ENCODE measurements at places on chromosomes 11 and 22. TPM values are rescaled to one million over a fixed set of nuclear protein-coding genes. Genes with fewer than 3 reads are reported as not detected.
A peak's percentile ranks its signal among the peaks of the same experiment; 100 is the strongest.

SMTNL1 gene
- not detected for polyA plus RNA-seq

DNA sequence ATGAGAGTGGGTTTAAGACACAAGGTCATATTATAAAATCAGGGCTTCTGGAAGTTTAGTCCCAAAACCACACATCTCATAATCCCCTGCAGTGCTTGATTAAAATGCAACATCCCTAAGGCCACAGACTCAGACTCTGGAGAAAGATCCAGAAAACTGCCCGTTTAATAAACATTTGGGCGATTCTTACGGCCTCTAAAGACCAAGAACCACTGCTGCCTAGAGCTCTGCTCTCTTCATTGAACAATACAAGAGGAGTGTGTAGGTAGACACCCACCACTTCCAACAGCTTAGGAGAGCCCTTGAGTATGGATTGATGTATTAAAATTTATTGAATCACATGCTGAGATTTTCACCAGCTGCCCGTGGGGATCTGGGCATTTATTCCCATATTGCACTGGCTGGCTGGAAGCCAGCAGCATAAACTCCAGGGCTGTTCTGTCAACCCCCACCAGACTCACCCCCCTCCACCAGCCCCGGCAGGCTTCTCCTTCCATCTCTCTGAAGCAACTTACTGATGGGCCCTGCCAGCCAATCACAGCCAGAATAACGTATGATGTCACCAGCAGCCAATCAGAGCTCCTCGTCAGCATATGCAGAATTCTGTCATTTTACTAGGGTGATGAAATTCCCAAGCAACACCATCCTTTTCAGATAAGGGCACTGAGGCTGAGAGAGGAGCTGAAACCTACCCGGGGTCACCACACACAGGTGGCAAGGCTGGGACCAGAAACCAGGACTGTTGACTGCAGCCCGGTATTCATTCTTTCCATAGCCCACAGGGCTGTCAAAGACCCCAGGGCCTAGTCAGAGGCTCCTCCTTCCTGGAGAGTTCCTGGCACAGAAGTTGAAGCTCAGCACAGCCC, 749 bp upstream of the BEST1 start:
- no peaks in the 10 kb centered on the region for H3K36me3 ChIP-seq
- H3K27me3 ChIP-seq = no peaks in the 10 kb centered on the region
- peak; percentile 93 for DNase-seq
- H3K4me1 ChIP-seq = peaks cover 18% of the 10 kb centered on the region
- peak overlapping the region; percentile 82 for H3K27ac ChIP-seq

- no peak overlapping the region for H3K4me3 ChIP-seq
- H3K27ac ChIP-seq = no peak overlapping the region
- no peaks in the 10 kb centered on the region for H3K4me1 ChIP-seq
- H3K27me3 ChIP-seq = no peaks in the 10 kb centered on the region
- no peaks in the 10 kb centered on the region for H3K36me3 ChIP-seq
- DNase-seq = no peak
These were observed 6.2 kb downstream of the FAM227A start for GRCh38 chr22:38649841-38650522.

DNA sequence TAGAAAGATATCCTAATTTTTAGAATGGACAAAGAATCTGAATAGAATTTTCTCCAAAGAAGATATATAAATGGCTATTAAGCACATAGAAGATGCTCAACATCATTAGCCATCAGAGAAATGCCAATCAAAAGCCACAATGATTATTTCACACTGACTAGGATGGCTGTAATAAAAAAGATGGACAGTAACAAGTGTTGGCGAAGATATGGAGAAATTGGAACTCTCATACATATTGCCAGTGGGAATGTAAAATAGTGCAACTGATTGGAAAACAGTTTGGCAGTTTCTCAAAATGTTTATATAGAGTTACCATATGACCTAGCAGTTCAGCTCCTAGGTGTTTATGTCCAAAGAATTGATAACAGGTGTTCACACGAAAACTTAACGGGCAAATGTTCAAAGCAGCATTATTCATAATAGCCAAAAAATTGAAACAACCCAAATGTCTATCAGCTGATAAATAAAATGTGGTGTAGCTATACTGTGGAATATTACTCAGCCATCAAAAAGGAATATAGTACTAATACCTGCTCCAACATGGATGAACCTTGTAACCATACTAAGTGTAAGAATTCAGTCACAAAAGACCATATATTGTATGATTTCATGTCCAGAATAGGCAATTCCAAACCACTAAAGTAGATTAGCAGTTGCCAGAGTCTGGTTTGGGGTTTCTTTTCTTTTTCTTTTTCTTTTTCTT, 29.7 kb downstream of the ART5 start:
- H3K27ac ChIP-seq = no peak overlapping the region
- H3K27me3 ChIP-seq = no peaks in the 10 kb centered on the region
- H3K36me3 ChIP-seq = no peaks in the 10 kb centered on the region
- no peaks in the 10 kb centered on the region for H3K4me1 ChIP-seq
- no peak for DNase-seq
- no peak overlapping the region for H3K4me3 ChIP-seq

- no peaks in the 10 kb centered on the region for H3K36me3 ChIP-seq
- no peaks in the 10 kb centered on the region for H3K4me1 ChIP-seq
- H3K27ac ChIP-seq = no peak overlapping the region
- no peak for DNase-seq
- no peaks in the 10 kb centered on the region for H3K27me3 ChIP-seq
These were observed 31.7 kb upstream of the APLP2 start for GRCh38 chr11:130037881-130038585.

- peaks cover 55% of the 10 kb centered on the region for H3K4me1 ChIP-seq
- DNase-seq = no peak
These were observed 772 bp downstream of the SLC25A45 start for GRCh38 chr11:65381716-65382032.

DNA sequence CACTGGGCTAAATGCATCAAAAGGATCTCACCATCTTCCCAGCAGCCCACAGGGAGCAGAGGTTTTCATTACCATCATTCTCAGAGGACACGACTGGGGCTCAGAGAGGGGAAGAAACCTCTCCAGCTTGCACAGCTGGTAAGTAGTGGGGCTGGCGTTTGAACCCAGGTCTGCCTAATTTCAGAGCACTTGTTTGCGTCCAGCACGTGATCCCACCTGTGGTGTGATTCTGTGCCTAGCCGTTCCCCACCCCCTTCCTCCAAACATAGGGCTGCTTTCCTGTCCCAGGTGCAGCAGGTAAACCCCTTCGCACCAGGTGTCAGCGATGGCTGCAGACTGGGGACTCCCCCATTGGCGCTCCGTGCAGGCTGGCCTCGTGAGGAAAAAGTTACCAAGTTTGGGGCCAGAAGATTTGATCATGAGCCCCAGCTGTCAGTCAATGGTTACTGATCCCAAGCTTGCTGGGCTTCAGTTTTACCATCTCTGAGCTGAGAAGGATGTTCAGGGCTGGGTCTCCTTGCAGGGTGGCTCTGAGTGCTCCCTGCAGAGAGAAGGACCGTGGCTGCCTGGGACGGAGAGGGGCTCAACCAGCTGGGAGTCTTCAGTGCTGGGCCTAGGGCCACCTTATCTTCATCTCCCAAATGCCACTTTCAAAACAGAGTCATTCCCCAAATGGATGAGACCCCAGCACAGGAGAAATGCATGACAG, 445.6 kb downstream of the TBC1D22A start:
- H3K4me3 ChIP-seq = no peak overlapping the region
- H3K36me3 ChIP-seq = no peaks in the 10 kb centered on the region
- H3K27me3 ChIP-seq = no peaks in the 10 kb centered on the region
- no peaks in the 10 kb centered on the region for H3K4me1 ChIP-seq
- no peak for DNase-seq
- no peak overlapping the region for H3K27ac ChIP-seq

GRCh38 chr22:37880668-37881440, 25.2 kb upstream of the MICALL1 start:
- H3K36me3 ChIP-seq = peaks cover 33% of the 10 kb centered on the region
- H3K4me1 ChIP-seq = peaks cover 10% of the 10 kb centered on the region
- DNase-seq = no peak
- H3K4me3 ChIP-seq = no peak overlapping the region
- no peaks in the 10 kb centered on the region for H3K27me3 ChIP-seq
- no peak overlapping the region for H3K27ac ChIP-seq

- H3K4me3 ChIP-seq = no peak overlapping the region
- peak; percentile 86 for DNase-seq
- H3K36me3 ChIP-seq = no peaks in the 10 kb centered on the region
- H3K27me3 ChIP-seq = no peaks in the 10 kb centered on the region
These were observed 46.1 kb downstream of the CDKN1C start for GRCh38 chr11:2839395-2839943.

GRCh38 chr22:36546092-36546804, 17.3 kb upstream of the EIF3D start:
- peak; percentile 86 for DNase-seq
- H3K4me3 ChIP-seq = no peak overlapping the region
- 0 out of 2 replicates have a peak, but pooled peaks cover 2% of the 10 kb centered on the region for H3K4me1 ChIP-seq
- no peak overlapping the region for H3K27ac ChIP-seq
- H3K27me3 ChIP-seq = peaks cover 9% of the 10 kb centered on the region

- peak overlapping the region; percentile 19 for H3K4me3 ChIP-seq
- H3K4me1 ChIP-seq = peaks cover 7% of the 10 kb centered on the region
- peak; percentile 72 for DNase-seq
- no peaks in the 10 kb centered on the region for H3K27me3 ChIP-seq
- peak overlapping the region; percentile 3 for H3K27ac ChIP-seq
- H3K36me3 ChIP-seq = no peaks in the 10 kb centered on the region
These were observed 94.4 kb downstream of the SCN3B start for GRCh38 chr11:123560006-123560405.

DNA sequence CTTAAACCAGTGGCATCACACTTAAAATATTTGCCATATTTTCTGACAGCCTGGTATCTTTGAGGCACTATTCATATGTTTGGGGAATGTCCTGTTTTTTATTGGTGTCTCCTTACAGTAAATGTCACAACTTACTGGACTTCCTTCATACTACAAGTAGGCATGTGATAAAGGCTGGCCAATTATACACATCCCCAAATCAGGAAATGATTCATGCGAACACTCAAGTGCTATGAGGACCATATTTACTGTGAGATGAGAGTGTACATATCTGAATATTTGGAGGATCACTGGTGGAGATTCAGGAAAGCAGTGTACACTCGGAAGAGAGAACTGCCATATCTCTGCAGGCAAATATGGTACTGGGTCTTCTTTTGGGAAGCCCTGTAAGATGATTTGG, 913.8 kb upstream of the CHORDC1 start:
- no peak overlapping the region for H3K27ac ChIP-seq
- DNase-seq = no peak
- H3K36me3 ChIP-seq = no peaks in the 10 kb centered on the region
- no peaks in the 10 kb centered on the region for H3K4me1 ChIP-seq
- H3K4me3 ChIP-seq = no peak overlapping the region

- no peak overlapping the region for H3K4me3 ChIP-seq
- DNase-seq = no peak
- no peaks in the 10 kb centered on the region for H3K4me1 ChIP-seq
- no peaks in the 10 kb centered on the region for H3K27me3 ChIP-seq
- no peaks in the 10 kb centered on the region for H3K36me3 ChIP-seq
These were observed 151.1 kb downstream of the METTL15 start for GRCh38 chr11:28259177-28259843.

GRCh38 chr11:125663910-125664309, 16.7 kb downstream of the ACRV1 start:
- H3K27ac ChIP-seq = no peak overlapping the region
- no peak overlapping the region for H3K4me3 ChIP-seq
- no peaks in the 10 kb centered on the region for H3K27me3 ChIP-seq
- H3K36me3 ChIP-seq = peaks cover 5% of the 10 kb centered on the region
- H3K4me1 ChIP-seq = no peaks in the 10 kb centered on the region

DNA sequence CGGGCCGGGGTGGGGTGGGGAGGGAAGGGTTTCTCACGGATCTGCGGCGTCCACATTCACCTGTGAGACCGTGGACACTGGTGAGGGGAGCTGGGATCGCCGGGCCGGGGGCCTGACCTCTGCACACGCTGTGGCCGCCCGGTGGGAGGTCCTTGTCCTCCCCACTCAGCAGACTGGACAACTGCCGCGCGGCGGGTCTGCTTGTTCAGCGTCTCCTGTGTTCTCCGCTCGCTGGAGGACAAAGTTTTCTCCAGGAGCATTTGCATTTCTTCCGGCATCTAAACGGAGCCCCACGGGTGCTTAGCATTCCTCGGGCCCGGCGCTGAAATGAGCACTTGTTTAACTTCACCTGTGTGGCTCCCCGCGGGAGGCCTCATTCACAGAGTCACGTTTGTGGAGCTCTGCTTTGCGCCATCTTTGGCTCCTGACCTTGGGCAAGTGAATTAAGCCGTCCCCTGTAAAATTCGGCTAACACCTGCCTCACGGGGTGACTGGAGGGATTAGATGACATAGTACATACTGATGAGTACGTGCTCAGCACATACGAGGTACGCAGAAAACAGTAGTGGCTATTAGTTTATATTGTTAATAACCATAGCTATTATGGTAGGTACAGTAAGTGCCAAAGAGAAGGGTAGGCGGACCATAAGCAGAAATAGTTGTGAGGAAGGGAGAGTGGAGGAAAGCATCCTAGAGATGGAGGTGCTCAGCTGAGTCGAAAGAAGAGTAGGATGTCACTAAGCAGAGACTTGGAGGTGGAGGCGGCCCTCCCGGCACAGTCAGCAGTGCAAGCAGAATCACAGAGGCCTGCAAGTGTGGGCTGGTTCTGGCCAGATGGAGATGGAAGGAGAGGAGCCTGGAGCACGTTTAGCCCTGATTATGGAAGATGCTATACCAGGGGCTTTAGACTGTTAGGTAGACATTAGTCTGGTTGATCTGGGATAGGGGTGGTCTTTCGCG, 885 bp downstream of the TRMU start:
- H3K27ac ChIP-seq = peak overlapping the region; percentile 79
- peaks cover 15% of the 10 kb centered on the region for H3K4me1 ChIP-seq
- DNase-seq = peak; percentile 65
- H3K36me3 ChIP-seq = peaks cover 33% of the 10 kb centered on the region
- H3K27me3 ChIP-seq = no peaks in the 10 kb centered on the region

DNA sequence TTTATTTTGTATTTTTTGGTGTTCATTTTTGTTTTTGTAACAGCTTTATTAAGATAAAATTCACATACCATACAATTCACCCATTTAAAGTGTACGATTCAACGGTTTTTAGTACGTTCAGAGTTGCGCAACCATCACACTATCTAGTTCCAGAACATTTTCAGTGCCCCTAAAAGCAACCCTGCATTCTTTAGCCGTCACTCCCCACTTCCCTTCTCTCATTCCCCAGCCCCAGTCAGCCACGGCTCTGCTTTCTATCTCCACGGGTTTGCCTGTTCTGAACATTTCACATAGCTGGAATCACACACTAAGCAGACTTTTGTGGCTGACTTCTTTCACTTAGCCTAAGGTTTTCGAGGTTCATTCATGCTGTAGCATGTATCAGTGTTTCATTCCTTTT, 9.6 kb upstream of the KCNQ1OT1 start:
- H3K36me3 ChIP-seq = no peaks in the 10 kb centered on the region
- H3K4me3 ChIP-seq = no peak overlapping the region
- DNase-seq = no peak
- H3K27me3 ChIP-seq = no peaks in the 10 kb centered on the region
- no peak overlapping the region for H3K27ac ChIP-seq

CSF2RB gene
- polyA plus RNA-seq = not detected

DUSP8 gene
- 2.2 TPM for polyA plus RNA-seq

Data from SK-N-SH (cell line).